ENCODE measurements at places on chromosomes 13 and 19. TPM values are rescaled to one million over a fixed set of nuclear protein-coding genes. Genes with fewer than 3 reads are reported as not detected.

GRCh38 chr19:47581605-47582319 is 8.8 kb upstream of the ZNF541 start:
- DNase-seq, result no peak

DNA sequence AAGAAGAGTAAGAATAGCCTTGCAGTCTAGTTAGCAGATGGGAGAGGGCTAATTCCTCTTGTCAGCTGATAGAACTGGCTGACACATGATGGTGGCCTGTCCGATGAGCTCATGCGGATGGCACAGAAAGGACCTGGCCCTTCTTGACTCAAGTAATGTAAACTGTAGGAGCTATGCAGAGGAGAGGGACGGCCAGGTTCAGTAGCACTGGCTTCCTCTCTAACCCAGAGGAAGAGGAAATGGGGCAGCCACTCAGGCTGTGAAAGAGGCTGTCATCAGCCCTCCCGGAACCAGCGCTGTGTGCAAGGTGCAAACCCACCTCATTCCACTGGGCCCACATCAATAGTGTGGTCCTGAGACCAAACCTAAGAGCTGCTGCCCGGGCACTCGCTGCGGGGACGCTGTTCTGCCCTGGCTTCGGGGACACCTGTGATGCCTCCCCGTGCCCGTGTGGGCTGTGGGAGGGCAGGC is 30.8 kb upstream of the USE1 start:
- no peak for DNase-seq

GRCh38 chr13:35736876-35737275 is 260.4 kb upstream of the MAB21L1 start:
- DNase-seq, result no peak

- DNase-seq, result no peak
These were observed 115.9 kb downstream of the DACH1 start for GRCh38 chr13:71751073-71751472.

- no peak for DNase-seq
These were observed 840 bp upstream of the LILRA4 start for GRCh38 chr19:54339646-54340358.

Gene CABP5
- total RNA-seq, result 0.43 TPM

Gene OR4F17
- not detected for total RNA-seq
